Right ventricle myocardium inferior (tissue), 1 donor: ENCODE measurements at places on chromosomes 11 and 22.

GRCh38 chr11:44443836-44444769, 121.4 kb upstream of the CD82 start:
- DNase-seq: no peak

DNA sequence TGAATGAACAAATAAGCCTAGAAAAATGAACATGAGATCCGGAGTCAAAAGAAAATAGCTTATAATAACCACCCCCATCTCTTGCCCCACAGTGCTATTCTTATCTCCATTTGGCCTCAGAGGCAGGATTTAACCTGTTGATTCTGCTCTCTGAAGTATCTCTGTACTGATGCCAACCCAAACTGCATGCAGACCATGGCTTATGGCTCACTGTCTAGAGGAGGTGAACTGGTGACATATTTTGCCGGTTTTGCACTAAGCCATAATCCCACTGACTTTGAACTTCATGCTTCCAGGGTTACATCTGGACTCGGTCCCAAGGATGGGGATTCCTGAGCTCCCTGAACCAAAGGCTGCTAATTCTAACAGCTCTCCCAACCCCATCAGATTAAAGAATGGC, 397.1 kb downstream of the TENM4 start:
- DNase-seq: no peak

GRCh38 chr22:46117206-46118199, 32.8 kb upstream of the PPARA start:
- no peak for DNase-seq

DNA sequence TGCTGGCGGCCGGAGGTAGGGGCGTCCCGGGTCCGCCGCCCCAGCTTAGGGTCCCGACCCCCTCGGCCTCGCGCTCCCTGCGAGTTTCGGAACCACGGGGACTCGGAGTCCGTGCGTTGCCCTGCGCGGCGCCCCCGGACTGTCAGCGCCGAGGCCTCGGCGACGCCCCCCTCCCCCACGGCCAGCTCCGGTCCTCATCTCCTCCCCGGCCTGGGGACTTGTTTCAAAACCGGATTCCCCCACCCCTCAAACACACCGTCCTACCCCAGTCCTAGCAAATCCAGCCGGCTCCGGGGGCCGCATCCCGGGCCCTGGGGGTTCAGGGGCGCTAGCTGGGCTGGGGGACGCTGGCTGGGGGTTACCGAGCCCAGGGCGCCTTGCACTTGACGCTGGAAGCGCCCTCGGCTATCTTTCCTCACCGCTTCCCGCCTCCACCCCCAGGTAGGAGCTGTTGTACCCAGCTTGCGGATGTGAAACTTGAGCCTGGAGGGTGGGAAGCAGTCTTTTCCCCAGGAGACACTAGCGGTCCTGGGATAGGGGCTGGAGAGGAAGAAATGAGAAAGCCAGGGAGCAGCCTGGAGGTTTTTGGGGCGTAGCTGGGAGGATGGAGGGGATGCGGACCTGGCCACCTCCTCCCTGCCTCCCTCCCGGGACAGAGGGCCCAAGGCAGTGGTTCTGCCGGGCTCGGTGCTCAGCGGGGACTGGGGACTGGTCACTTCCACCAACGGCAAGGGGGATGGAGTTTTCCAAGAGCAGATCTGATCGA, 550 bp downstream of the FBLN1 start:
- DNase-seq: no peak

- no peak for DNase-seq
Observed at GRCh38 chr11:110795112-110795624, 82.9 kb upstream of the ARHGAP20 start.

GRCh38 chr22:17829695-17830042, 55.4 kb upstream of the BID start:
- no peak for DNase-seq

DNA sequence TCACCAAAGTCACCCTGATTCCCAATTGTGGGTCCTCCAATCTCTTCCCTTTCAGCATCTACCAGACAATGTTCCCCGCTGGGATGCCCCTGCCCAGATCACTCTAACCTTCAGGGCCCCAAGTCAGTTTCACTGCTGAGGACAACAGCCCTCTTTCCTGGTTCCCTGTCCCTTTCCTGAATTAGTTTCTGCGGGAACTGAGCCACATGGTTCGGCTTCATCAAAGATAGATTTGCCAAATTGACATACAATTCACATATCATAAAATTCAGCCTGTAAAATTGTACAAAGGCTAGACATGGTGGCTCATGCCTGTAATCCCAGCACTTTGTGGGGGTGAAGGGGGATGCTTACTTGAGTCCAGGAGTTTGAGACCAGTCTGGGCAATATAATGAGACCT, 10.1 kb downstream of the PRDX5 start:
- DNase-seq: no peak

GRCh38 chr11:105211806-105212554, 72.4 kb upstream of the CARD18 start:
- DNase-seq: no peak

DNA sequence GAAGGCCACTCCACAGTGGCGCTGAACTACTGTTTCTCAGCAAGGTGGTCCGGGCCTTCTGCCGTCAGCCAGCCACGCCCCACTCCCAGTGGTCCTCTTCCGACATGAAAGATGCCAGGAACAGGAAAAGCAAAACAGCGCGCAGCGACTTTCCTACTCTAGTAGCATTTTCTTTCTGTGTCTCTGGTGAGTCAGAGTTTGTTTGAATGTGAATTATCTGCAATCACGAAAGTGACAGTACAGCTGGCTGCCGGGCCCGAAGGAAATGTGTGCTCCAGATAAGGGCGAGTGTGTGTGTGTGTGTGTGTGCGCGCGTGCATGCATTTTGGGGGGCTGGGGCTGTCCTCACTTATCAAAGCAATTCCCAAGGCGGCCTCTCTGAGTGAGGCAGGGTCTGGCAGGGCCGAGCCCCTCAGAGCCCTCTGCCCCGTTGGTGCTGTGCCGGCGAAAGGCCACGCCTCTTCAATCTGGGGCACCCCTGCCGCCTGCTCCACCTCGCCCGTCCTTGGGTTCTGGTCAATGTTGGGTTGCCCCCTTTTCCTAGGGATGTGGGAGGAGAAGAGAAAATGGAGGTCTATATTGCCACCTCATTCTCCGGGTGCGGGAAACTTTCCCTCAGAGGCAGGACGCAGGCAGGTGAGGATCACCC, 288.5 kb downstream of the KIRREL3 start:
- DNase-seq: no peak

DNA sequence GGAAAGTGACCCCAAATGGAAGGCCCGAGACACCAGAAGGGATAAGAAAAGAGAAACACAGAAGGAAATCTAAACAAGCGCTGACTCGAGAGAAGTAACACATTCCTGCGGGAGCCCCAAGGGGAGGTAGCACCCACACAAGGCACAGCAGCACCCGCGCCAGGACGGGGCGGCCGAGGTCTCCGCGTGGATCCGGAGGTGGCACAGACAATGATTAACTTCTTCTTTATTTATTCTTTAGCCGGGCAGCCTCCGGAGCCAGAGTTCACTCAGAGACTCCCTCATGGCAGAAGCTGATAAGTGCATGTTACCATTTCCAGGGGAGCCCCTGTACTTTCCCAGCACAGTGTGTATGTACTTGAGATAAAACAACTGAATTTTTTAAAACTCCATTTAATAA, 5.1 kb downstream of the TOLLIP start:
- no peak for DNase-seq

DNA sequence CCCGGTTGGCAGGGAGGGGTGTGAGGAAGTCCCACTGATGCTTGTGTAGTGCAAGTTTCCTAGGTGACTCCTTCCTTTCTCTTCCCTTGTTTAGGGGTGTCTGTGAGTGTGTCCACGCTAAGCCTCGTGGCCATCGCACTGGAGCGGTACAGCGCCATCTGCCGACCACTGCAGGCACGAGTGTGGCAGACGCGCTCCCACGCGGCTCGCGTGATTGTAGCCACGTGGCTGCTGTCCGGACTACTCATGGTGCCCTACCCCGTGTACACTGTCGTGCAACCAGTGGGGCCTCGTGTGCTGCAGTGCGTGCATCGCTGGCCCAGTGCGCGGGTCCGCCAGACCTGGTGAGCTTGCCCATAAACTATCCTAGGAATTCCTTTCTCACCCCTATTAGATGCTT, 10.4 kb downstream of the CCKBR start:
- no peak for DNase-seq

GRCh38 chr22:25623851-25624250, 59.4 kb downstream of the GRK3 start:
- DNase-seq: no peak

- DNase-seq: no peak
Observed at GRCh38 chr22:43994006-43994405, 30.1 kb upstream of the PARVB start.

DNA sequence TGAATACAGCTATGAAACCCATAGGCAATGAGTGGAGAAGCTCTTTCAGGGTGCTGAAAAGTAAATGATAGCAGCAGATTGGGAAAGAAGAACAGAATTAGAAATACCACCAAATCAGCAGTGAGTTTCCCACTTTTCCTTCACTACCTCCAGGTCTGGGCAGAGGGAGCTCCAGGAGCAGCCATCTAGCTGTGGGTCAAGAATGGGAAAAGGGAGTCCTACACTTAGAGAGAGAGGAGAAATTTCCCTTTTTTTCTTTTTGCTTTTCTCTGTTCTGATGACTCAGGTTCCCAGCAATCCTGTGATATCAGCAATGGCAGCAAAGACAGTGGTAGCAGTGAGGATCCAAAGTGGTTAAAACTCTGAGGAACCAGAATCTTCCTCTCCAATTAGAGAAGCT, 263.9 kb downstream of the NXPE2 start:
- no peak for DNase-seq

DNA sequence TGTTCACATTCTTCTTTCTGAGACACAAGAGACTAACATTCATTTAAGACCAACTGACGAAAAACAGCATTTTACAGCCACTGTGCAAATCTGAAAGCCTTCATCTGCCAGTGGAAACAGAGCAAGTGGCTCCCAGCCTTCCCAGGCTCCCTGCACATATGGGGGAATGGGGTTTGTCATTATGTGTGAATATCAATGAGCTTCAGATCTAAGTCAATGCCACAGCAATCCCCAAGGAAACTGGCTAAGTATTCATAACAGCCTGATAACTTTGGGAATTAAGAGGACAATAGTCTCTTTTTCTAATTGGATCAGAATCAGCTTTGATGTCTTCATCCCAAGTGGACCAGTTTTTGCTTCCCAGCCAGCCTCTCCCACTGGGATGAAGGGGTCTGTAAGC, 66.9 kb downstream of the ABTB2 start:
- DNase-seq: no peak

- DNase-seq: no peak
Observed at GRCh38 chr11:79044201-79044600, 396.6 kb downstream of the TENM4 start.

DNA sequence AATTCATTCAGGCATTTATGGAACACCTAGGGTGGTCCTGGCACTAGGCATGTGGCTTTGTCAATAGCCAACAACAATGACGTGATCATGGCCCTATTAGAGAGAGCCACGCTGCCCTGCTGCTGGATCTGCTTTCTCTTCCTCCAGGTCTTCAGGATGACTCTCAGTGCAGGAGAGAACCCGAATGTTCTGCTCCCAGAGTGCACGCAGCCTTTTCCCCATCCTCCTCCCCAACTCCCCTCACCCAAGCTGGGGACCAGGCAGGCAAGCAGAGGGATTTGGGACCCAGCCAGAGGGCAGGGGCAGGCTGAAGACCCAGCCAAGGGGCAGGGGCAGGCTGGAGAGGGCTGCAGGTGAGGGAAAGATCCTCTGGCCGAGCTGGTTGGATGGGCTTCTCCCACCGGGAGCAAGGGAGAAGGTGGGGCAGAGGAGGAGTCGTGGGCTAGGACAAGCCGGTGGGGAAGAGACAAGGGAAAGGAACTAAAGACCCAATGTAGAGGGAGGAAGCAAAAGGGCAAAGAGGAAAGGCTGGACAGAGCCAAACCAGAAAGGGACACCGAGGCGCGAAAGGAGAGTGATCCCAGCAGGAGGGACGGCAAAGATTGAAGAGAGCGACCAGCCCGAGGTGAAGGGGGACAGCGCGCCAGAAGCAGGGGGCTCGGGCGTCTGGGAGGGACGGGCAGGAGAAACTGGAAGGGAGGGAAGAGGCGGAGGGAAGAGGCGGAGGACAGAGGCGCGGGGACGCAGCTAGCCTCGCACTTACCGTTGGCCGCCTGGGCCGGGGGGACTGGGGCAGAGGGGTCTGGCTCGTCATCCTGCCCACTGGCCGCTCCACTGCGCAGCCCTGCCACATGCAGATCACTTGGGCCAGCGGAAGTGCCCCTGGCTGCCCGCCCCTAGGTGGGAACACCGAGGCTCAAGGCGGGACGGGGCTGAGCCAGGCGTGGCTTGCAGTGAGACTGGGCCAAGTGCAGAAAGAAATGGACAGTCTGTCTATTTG, at the start of gene KCTD14:
Gene KCTD14, minus strand, starts transcription at position 880 of the 1,000 bp plus-strand sequence. Its CDS starts 27 bp downstream, at position 853.
- no peak for DNase-seq
